ENCODE measurements at places on chromosomes 4 and X. TPM values are rescaled to one million over a fixed set of nuclear protein-coding genes. Genes with fewer than 3 reads are reported as not detected.

- H3K4me1 ChIP-seq = no peaks in the 10 kb centered on the region
- no peak overlapping the region for H3K27ac ChIP-seq
Measured at GRCh38 chr4:182695842-182696241, 221.3 kb downstream of the DCTD start.

GRCh38 chr4:168565130-168565529, 68.3 kb downstream of the PALLD start:
- H3K27ac ChIP-seq = no peak overlapping the region
- no peak overlapping the region for H3K4me3 ChIP-seq
- peaks cover 57% of the 10 kb centered on the region for H3K4me1 ChIP-seq

- H3K27me3 ChIP-seq = no peaks in the 10 kb centered on the region
- H3K4me3 ChIP-seq = no peak overlapping the region
- no peaks in the 10 kb centered on the region for H3K4me1 ChIP-seq
- no peaks in the 10 kb centered on the region for H3K36me3 ChIP-seq
- H3K27ac ChIP-seq = no peak overlapping the region
Measured at GRCh38 chrX:100654261-100654660, 10.3 kb downstream of the SRPX2 start.

DNA sequence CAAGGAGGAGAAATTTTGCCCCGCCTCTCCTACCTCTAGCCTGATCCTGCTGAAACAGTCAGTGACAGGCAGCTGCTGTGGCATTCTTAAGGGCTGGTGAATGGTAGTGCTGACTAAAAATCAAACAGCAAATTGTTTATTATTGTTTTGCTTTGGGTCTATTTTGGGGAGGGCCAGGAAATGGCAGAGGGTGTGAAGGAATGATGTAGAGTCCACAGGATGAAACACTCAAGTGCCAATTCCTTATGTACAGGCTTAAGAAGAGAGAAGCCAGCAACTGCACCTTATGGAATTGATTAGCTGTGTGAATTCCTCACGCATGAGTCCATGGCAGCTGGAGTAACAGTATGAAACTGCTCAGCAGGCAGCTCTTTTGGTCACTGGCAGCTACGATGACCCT, 39.7 kb downstream of the VEGFC start:
- no peak for DNase-seq
- no peak overlapping the region for H3K4me3 ChIP-seq
- no peaks in the 10 kb centered on the region for H3K27me3 ChIP-seq
- no peaks in the 10 kb centered on the region for H3K36me3 ChIP-seq

GRCh38 chrX:39894683-39895082, 203.1 kb downstream of the BCOR start:
- H3K27ac ChIP-seq = no peak overlapping the region
- H3K27me3 ChIP-seq = no peaks in the 10 kb centered on the region
- no peaks in the 10 kb centered on the region for H3K36me3 ChIP-seq
- DNase-seq = no peak

DNA sequence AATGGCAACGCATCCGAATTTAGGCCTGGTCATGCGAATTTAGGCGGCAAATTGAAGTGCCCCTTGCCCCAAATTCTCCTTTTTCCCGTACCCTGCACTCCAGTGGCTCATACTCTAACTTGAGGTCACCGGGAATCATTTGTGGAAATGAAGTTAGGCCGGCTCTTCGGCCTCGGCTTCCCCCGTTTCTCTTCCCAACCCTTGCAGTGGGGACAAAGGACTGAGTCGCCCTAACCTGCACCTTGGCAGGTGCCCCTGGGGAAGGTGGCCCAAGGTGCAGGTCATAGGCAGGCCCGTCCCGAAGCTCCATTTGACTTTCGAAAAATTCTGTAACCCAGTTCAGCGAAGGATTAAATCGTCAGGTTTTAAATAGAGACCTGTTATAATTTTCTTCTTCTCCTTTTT, 811 bp downstream of the SRD5A3 start:
- peak overlapping the region; percentile 75 for H3K4me3 ChIP-seq
- peak overlapping the region; percentile 93 for H3K27ac ChIP-seq
- no peaks in the 10 kb centered on the region for H3K27me3 ChIP-seq
- no peak for DNase-seq

GRCh38 chr4:4590546-4590945, 48.7 kb upstream of the STX18 start:
- no peaks in the 10 kb centered on the region for H3K4me1 ChIP-seq
- no peaks in the 10 kb centered on the region for H3K27me3 ChIP-seq
- H3K27ac ChIP-seq = no peak overlapping the region
- H3K4me3 ChIP-seq = no peak overlapping the region

The SASH3 gene
- 2.2 TPM for total RNA-seq

The FGF13 gene
- total RNA-seq = 36.7 TPM

The CXCL11 gene
- total RNA-seq = not detected

The PPARGC1A gene
- 37.2 TPM for total RNA-seq

The NSUN7 gene
- not detected for total RNA-seq

The PRRG1 gene
- total RNA-seq = 11.5 TPM

The GIMD1 gene
- not detected for total RNA-seq

The ARHGEF38 gene
- total RNA-seq = not detected

The UNC5C gene
- 0.44 TPM for total RNA-seq

Data from psoas muscle (tissue), 8 donors.